IMR-90 (cell line): ENCODE measurements at places on chromosomes 6 and 20. TPM values are rescaled to one million over a fixed set of nuclear protein-coding genes. Genes with fewer than 3 reads are reported as not detected.

- peak overlapping the region; percentile 97 for H3K4me3 ChIP-seq
- no peaks in the 10 kb centered on the region for H3K27me3 ChIP-seq
- H3K4me1 ChIP-seq: peaks cover 2% of the 10 kb centered on the region; the same call in 1 of the 2 replicates
- peak overlapping the region; percentile 84 for H3K27ac ChIP-seq
- H3K36me3 ChIP-seq: no peaks in the 10 kb centered on the region
- DNase-seq: no peak
Measured at GRCh38 chr6:70668499-70668812, 773 bp downstream of the SMAP1 start.

DNA sequence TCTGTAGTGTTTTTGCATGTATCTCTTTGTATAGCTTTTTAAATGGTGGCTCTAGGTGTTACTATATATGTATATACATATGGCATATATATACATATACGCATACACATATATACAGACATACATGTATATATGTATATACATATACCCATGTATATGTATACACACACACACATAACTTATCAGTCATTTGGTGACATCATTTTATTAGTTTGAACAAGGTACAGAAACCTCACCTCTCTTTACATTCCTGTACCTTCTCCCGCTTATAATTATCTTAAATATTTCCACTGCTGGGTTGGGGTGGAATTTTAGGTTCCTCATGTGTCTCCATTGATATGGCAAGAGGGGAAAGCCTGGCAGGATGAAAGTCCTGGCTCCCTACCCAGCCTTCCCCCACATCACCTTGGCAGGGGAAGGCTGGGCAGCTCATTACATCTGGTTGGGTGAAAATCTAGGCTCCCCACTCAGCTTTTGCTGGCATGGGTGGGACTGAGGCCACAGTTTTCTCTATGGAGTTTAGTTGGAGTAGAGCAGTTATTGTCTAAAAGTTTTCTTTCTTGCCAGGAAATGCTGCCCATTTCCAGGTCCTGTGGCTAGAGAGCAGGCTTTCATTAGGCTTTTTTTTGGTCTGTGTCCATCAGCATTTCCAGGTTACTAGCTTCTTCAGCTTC lies 7.6 kb downstream of the GLO1 start:
- no peak overlapping the region for H3K27ac ChIP-seq
- no peak for DNase-seq
- 0 out of 2 replicates have a peak, but pooled peaks cover 3% of the 10 kb centered on the region for H3K36me3 ChIP-seq
- H3K4me1 ChIP-seq: no peaks in the 10 kb centered on the region

The DOK5 gene
- polyA plus RNA-seq: 2.7 and 2.8 TPM in 2 replicates

- no peak for DNase-seq
- no peaks in the 10 kb centered on the region for H3K4me1 ChIP-seq
- no peak overlapping the region for H3K27ac ChIP-seq
- no peaks in the 10 kb centered on the region for H3K36me3 ChIP-seq
Measured at GRCh38 chr6:79657238-79657637, 26.1 kb downstream of the SH3BGRL2 start.

DNA sequence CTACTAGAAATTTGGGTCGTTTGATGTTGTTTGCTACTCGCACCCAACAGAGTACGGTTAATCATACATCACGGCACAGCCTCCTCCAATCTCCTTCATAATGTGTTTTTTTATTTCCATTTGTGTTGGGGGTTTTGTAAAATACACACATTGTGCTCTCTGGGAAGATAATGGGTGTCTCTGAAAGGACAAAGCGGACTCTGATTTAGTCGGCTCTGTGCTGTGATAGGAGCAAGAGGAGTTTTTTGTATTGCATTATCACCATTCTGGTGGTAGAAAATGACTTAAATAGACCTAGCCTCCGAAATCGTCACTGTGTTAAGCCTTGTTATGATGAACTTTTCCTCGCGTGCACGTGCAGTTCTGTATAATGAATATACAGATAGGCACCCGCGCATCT lies 196.3 kb downstream of the CDH4 start:
- no peak overlapping the region for H3K4me3 ChIP-seq
- no peaks in the 10 kb centered on the region for H3K36me3 ChIP-seq
- peaks cover 2% of the 10 kb centered on the region for H3K27me3 ChIP-seq
- no peak for DNase-seq
- no peak overlapping the region for H3K27ac ChIP-seq

- H3K4me1 ChIP-seq: no peaks in the 10 kb centered on the region
- no peaks in the 10 kb centered on the region for H3K36me3 ChIP-seq
- no peaks in the 10 kb centered on the region for H3K27me3 ChIP-seq
- H3K4me3 ChIP-seq: no peak overlapping the region
- no peak for DNase-seq
Measured at GRCh38 chr6:100968949-100969348, 87.8 kb upstream of the ASCC3 start.

DNA sequence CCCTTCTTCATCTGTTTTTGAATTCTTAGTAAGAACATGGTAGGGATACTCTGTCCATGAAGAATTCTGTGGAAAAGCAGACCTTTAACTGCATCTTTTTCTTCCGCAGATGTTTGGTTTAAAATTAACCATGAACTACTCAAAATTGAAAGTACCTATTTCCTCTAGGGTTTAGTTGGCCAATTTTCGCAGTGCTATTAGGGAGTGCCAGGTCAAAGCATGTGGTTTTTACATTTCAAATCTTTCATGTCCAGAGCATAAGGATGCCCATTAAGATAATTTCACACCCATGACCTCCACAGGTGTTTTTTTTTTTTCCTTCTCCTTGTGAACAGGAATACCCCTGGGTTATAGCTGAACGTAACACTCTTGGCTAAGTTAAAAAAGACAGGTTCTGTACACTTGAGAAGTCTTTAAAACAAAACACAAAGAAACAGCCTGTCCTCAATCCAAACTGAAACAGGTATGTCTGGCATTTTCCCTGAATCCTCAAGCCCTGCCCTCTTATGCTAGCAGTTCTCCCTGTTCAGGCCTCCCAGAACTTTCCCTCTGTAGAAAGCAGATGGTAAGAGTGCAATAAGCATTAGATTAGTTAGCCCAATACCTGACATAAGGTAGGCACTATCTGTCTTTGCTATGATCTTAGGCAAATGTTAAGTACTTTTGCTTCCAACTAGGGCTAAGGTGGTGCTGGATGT lies 67.1 kb downstream of the ELOVL5 start:
- H3K36me3 ChIP-seq: peaks cover 8% of the 10 kb centered on the region
- no peaks in the 10 kb centered on the region; the same call in 1 of the 2 replicates for H3K4me1 ChIP-seq
- no peak overlapping the region for H3K4me3 ChIP-seq
- H3K27ac ChIP-seq: no peak overlapping the region

The OR14J1 gene
- not detected in 2 replicates for polyA plus RNA-seq

GRCh38 chr6:52233975-52234823 lies 10.1 kb downstream of the IL17F start:
- peaks cover 18% of the 10 kb centered on the region for H3K27me3 ChIP-seq
- no peaks in the 10 kb centered on the region for H3K36me3 ChIP-seq
- no peak overlapping the region for H3K4me3 ChIP-seq
- no peak overlapping the region for H3K27ac ChIP-seq
- peak; percentile 63 for DNase-seq

DNA sequence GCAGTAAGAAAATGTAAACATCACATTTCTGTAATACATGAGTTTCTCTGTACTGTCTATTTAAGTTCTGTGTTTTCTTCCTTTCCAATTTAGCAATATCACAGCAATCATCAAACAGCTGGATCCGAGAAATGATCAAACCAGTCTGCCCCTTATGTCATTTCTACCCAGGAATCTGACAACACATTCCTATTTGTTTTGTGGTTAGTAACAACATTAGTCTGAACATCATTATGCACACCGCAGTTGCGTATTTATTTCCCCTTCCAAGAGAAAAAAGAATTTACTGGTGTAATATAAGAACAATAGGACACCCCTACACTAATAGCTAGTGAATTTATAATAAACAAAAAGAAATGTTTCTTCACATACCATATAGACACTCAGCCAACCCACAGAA lies 179.5 kb downstream of the BTBD9 start:
- DNase-seq: peak; percentile 45
- H3K27ac ChIP-seq: no peak overlapping the region
- no peaks in the 10 kb centered on the region for H3K36me3 ChIP-seq
- no peaks in the 10 kb centered on the region for H3K27me3 ChIP-seq

GRCh38 chr6:16985513-16986284 lies 116.2 kb upstream of the STMND1 start:
- no peak overlapping the region for H3K4me3 ChIP-seq
- no peaks in the 10 kb centered on the region for H3K27me3 ChIP-seq
- peaks cover 7% of the 10 kb centered on the region for H3K4me1 ChIP-seq
- no peaks in the 10 kb centered on the region for H3K36me3 ChIP-seq
- DNase-seq: peak; percentile 88

- DNase-seq: no peak
- no peaks in the 10 kb centered on the region for H3K36me3 ChIP-seq
- H3K4me1 ChIP-seq: no peaks in the 10 kb centered on the region
- no peaks in the 10 kb centered on the region for H3K27me3 ChIP-seq
- H3K4me3 ChIP-seq: no peak overlapping the region
- H3K27ac ChIP-seq: no peak overlapping the region
Measured at GRCh38 chr6:46024124-46024769, 8.6 kb upstream of the CLIC5 start.

- H3K27ac ChIP-seq: no peak overlapping the region
- H3K27me3 ChIP-seq: no peaks in the 10 kb centered on the region
- H3K4me1 ChIP-seq: peaks cover 9% of the 10 kb centered on the region; the same call in 1 of the 2 replicates
- H3K36me3 ChIP-seq: no peaks in the 10 kb centered on the region
- no peak overlapping the region for H3K4me3 ChIP-seq
- no peak for DNase-seq
Measured at GRCh38 chr6:5029609-5030008, 25.8 kb upstream of the RPP40 start.

DNA sequence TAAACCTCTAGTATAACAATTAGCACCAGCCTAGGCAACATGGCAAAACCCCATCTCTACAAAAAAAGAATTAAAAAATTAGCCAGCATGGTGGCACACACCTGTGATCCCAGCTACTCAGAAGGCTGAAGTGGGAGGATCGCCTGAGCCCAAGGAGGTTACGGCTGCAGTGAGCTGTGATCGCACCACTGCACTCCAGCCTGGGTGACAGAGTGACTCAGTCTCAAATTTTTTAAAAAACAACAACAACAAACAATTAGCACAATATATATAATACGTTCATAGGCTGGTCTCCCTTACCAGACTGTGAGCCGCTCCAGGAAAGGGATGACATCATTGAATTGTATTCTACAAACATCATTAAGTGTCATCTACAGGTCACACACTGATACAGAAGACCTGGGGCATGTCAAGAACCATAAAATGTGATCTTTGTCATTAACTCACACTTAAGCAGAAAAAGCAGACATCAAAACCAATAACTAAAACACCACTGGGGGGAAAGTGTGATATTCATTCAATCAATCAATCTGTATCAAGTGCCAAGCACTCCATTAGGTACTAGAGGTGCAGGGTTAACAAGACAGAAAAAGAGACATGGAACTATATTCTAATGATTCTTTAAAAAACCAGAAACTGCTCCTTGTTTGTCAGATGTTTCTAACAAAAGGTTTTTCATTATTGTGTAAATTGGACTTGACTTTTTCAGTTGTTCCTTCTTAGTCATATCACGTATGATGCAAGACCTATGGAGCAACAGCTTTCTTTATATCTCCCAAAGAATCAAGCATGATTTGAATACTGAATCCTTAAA lies 17.8 kb downstream of the MAP3K5 start:
- H3K4me3 ChIP-seq: no peak overlapping the region
- H3K36me3 ChIP-seq: no peaks in the 10 kb centered on the region
- H3K4me1 ChIP-seq: peaks cover 5% of the 10 kb centered on the region; the same call in 1 of the 2 replicates
- H3K27ac ChIP-seq: peak overlapping the region; percentile 32
- DNase-seq: peak; percentile 85

- H3K4me1 ChIP-seq: no peaks in the 10 kb centered on the region; the same call in 1 of the 2 replicates
- no peak overlapping the region for H3K4me3 ChIP-seq
- H3K27ac ChIP-seq: no peak overlapping the region
- peaks cover 42% of the 10 kb centered on the region for H3K36me3 ChIP-seq
- H3K27me3 ChIP-seq: no peaks in the 10 kb centered on the region
- no peak for DNase-seq
Measured at GRCh38 chr6:157946053-157946617, 35.5 kb upstream of the SYNJ2 start.

GRCh38 chr6:15268137-15268908 lies 22.5 kb downstream of the JARID2 start:
- no peak overlapping the region for H3K27ac ChIP-seq
- no peaks in the 10 kb centered on the region for H3K27me3 ChIP-seq
- peaks cover 21% of the 10 kb centered on the region for H3K4me1 ChIP-seq
- no peaks in the 10 kb centered on the region for H3K36me3 ChIP-seq
- DNase-seq: no peak

The TSPO2 gene
- not detected in 2 replicates for polyA plus RNA-seq

- H3K27me3 ChIP-seq: no peaks in the 10 kb centered on the region
- no peak for DNase-seq
- no peak overlapping the region for H3K27ac ChIP-seq
Measured at GRCh38 chr6:157879034-157879872, 56.2 kb downstream of the SNX9 start.

The FAM83C gene
- polyA plus RNA-seq: 0.02 and 0.03 TPM in 2 replicates

DNA sequence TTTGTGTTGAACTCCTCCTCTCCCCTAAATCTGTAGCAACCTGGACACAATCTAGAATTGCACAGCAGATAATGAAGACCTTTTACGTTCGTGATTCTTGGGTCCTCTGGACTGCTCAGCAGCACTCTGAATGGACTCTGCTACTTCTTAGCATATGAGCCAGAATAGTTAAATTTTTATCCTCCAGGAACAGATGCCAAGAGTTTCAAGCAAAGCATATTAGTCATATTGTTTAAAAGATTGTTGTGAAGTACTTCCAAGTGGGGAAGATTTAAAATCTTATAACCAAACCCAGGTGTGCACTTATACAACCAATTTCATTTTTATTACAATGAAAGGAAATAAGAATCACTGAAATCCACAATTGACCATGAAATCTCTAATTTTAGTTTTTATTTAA lies 118.9 kb upstream of the EXOC2 start:
- H3K27me3 ChIP-seq: no peaks in the 10 kb centered on the region; the same call in none of the 2 replicates
- no peak overlapping the region for H3K4me3 ChIP-seq
- H3K4me1 ChIP-seq: no peaks in the 10 kb centered on the region
- no peak for DNase-seq
- H3K36me3 ChIP-seq: no peaks in the 10 kb centered on the region

DNA sequence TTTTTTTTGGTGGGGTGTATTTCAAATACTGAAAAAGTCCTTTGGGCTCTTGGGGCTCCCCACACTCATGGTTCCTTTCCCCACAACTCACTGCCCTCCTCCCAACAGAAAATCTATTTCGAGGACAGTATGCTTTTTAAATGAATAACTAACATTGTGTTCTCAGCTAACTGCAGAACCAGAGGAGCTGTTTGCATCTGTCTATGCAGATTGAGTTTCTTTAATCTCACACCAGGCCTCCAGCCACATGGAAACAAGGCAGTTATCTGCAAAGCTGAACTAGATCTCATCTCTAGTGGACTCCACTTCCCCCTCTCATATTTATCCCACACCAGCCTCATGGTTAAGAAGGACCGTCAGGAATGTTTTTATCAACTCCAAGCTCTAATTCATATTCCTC lies 955.1 kb downstream of the KIF16B start:
- H3K4me1 ChIP-seq: no peaks in the 10 kb centered on the region; the same call in 1 of the 2 replicates
- no peak for DNase-seq
- H3K36me3 ChIP-seq: no peaks in the 10 kb centered on the region
- no peak overlapping the region for H3K27ac ChIP-seq
- H3K27me3 ChIP-seq: no peaks in the 10 kb centered on the region; the same call in 1 of the 2 replicates

The MRAP2 gene
- polyA plus RNA-seq: 0.03 and 0.04 TPM in 2 replicates

The TTLL9 gene
- polyA plus RNA-seq: not detected in 2 replicates

The PRR18 gene
- polyA plus RNA-seq: not detected in 2 replicates

- H3K4me1 ChIP-seq: no peaks in the 10 kb centered on the region
- H3K4me3 ChIP-seq: no peak overlapping the region
- no peaks in the 10 kb centered on the region for H3K36me3 ChIP-seq
- no peak overlapping the region for H3K27ac ChIP-seq
Measured at GRCh38 chr6:150409576-150410066, 40.8 kb downstream of the IYD start.

The GTSF1L gene
- polyA plus RNA-seq: not detected in 2 replicates

The TFEB gene
- polyA plus RNA-seq: 4.7 and 4.9 TPM in 2 replicates
